SJSA1 (cell line): ENCODE measurements at places on chromosomes 6 and 20. TPM values are rescaled to one million over a fixed set of nuclear protein-coding genes. Genes with fewer than 3 reads are reported as not detected.
A peak's percentile ranks its signal among the peaks of the same experiment; 100 is the strongest.

DNA sequence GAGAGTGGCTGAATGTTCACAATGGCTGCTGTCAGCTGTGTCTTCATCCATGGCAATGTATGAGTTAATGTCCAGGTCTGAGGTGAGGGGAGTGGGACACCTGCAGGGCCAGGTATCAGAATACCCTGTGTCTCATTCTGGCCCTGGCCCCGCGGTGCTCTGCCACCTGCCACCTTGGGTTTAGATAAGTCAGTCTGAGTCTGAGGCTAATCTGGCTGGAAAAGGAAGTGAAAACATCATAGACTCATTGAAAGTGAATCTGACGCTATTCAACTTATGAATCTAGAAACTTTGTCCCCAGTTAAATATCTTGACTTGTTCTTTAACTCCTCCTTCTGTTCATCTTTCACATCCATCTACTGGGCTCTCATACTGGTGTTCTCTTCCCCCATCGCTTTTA lies 267.1 kb upstream of the JAG1 start:
- H3K36me3 ChIP-seq: no peaks in the 10 kb centered on the region
- no peak overlapping the region for H3K4me3 ChIP-seq
- H3K27me3 ChIP-seq: no peaks in the 10 kb centered on the region
- H3K27ac ChIP-seq: no peak overlapping the region
- DNase-seq: no peak
- H3K4me1 ChIP-seq: no peaks in the 10 kb centered on the region

DNA sequence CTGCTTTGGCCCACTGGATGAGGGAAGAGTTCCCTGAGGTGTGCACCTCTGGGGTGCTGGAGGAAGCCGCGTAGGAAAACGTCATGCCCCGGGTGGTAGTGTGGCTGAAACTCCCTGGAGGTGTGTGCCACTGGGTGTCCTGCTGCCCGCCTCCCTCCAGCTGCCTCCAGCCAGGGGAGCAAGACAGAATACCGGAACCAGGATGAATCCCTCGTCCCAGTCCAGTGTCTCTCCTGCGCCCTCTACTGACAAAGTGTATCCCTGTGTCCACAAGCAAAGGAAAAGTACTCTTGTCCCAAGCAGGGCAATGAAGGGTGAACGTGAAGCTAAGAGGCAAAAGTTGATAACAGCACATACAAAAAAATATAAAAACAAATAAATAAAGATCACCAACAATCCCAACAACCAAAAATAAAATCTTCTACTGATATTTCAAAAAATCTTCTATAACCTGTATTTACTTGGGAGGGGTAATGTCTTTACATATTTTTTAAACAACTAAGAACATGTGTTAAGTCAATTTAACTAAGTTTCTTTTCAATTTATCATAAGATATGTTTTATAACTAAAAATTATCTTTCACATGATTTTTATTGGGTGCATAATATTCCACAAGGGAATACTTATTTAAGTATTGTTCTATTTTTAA lies 437.6 kb downstream of the MAFB start:
- H3K36me3 ChIP-seq: no peaks in the 10 kb centered on the region
- H3K27ac ChIP-seq: no peak overlapping the region
- no peaks in the 10 kb centered on the region for H3K27me3 ChIP-seq
- H3K4me1 ChIP-seq: no peaks in the 10 kb centered on the region
- no peak overlapping the region for H3K4me3 ChIP-seq

- H3K36me3 ChIP-seq: no peaks in the 10 kb centered on the region
- no peak overlapping the region for H3K4me3 ChIP-seq
- no peaks in the 10 kb centered on the region for H3K4me1 ChIP-seq
- no peak for DNase-seq
Observed at GRCh38 chr20:13402986-13403385, 181.9 kb downstream of the ISM1 start.

GRCh38 chr6:90435207-90435899 lies 138.7 kb upstream of the BACH2 start:
- H3K4me3 ChIP-seq: no peak overlapping the region
- 0 out of 2 replicates have a peak, but pooled peaks cover 4% of the 10 kb centered on the region for H3K27me3 ChIP-seq
- no peaks in the 10 kb centered on the region for H3K36me3 ChIP-seq
- no peak overlapping the region for H3K27ac ChIP-seq

GRCh38 chr6:152124429-152125074 lies 317.1 kb downstream of the ESR1 start:
- no peak overlapping the region for H3K27ac ChIP-seq
- H3K27me3 ChIP-seq: no peaks in the 10 kb centered on the region
- peak; percentile 57 for DNase-seq
- peaks cover 11% of the 10 kb centered on the region for H3K36me3 ChIP-seq

- no peaks in the 10 kb centered on the region for H3K36me3 ChIP-seq
- no peaks in the 10 kb centered on the region for H3K27me3 ChIP-seq
- no peaks in the 10 kb centered on the region for H3K4me1 ChIP-seq
- H3K27ac ChIP-seq: no peak overlapping the region
- DNase-seq: no peak
Observed at GRCh38 chr6:5326022-5326641, 64.8 kb downstream of the FARS2 start.

DNA sequence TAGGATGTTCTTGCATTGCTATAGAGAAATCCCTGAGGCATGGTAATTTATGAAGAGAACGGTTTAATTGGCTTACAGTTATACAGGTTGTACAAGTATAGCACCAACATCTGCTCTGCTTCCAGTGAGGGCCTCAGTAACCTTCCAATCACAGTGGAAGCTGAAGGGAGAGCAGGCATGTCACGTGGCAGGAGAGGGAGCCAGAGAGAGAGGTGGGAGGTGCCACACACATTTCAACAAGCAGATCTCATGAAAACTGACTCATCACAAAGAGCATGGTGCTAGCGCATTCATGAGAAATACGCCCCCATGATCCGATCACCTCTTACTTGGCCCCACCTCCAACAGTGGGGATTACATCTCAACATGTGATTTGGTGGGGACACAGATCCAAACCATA lies 871.2 kb downstream of the TFAP2A start:
- no peaks in the 10 kb centered on the region for H3K36me3 ChIP-seq
- H3K27me3 ChIP-seq: no peaks in the 10 kb centered on the region
- no peak for DNase-seq
- H3K27ac ChIP-seq: no peak overlapping the region
- H3K4me1 ChIP-seq: no peaks in the 10 kb centered on the region

DNA sequence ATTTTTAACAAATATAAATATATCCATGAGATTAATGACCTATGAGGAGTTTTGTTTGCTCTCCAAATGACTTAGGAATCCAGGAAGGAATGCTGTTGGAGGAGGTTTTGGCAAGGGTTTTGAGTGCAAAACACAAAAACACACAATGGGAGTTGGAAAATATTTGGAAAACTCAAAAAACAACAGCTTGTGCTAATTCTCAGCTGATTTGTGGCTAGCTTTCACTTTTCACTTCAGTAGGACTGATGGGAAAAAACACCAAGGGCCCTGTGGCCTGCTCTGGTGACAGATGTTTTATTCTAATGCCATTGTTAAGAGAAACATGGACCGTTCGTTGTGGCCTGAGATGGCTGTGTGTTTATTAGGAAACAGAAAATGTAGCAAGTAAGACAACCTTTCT lies 113.9 kb downstream of the ALDH8A1 start:
- H3K4me3 ChIP-seq: no peak overlapping the region
- no peak overlapping the region for H3K27ac ChIP-seq
- H3K4me1 ChIP-seq: no peaks in the 10 kb centered on the region; the same call in 1 of the 2 replicates
- H3K27me3 ChIP-seq: no peaks in the 10 kb centered on the region
- no peaks in the 10 kb centered on the region for H3K36me3 ChIP-seq

DNA sequence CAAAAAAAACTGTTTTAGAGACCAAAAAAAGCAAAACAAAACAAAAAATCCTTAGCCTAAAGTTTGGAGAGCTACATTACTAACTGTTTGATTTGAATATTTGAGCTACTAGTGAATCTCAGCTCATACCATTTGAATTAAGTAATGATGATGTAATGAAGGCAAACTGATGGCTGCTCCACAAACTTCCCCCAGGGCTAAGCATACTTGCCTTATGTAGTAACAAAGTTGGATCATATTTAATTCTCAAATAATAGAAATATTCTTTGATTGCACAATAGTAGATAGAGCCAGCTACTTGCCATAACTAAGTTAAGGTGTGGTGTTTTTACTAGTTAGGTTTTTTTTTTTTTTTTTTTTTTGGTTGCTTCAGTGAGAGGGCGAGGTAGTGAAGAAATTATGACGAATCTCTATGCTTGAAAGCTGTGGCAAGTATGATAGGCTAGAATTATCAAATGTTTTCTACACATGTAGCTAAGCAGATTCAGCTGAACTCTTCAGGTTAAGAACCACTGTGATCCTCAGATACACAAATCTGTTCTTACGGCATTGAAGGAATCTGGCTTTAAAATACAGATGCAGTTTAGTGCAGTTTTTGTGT lies 2.9 kb downstream of the RAB32 start:
- peak; percentile 76 for DNase-seq
- H3K36me3 ChIP-seq: peaks cover 46% of the 10 kb centered on the region
- peak overlapping the region; percentile 98 for H3K27ac ChIP-seq
- peaks cover 32% of the 10 kb centered on the region for H3K4me1 ChIP-seq
- H3K4me3 ChIP-seq: no peak overlapping the region

GRCh38 chr6:144585217-144585814 lies 300.2 kb downstream of the UTRN start:
- H3K27me3 ChIP-seq: no peaks in the 10 kb centered on the region
- H3K4me1 ChIP-seq: no peaks in the 10 kb centered on the region
- DNase-seq: no peak
- no peak overlapping the region for H3K4me3 ChIP-seq
- no peak overlapping the region for H3K27ac ChIP-seq

DNA sequence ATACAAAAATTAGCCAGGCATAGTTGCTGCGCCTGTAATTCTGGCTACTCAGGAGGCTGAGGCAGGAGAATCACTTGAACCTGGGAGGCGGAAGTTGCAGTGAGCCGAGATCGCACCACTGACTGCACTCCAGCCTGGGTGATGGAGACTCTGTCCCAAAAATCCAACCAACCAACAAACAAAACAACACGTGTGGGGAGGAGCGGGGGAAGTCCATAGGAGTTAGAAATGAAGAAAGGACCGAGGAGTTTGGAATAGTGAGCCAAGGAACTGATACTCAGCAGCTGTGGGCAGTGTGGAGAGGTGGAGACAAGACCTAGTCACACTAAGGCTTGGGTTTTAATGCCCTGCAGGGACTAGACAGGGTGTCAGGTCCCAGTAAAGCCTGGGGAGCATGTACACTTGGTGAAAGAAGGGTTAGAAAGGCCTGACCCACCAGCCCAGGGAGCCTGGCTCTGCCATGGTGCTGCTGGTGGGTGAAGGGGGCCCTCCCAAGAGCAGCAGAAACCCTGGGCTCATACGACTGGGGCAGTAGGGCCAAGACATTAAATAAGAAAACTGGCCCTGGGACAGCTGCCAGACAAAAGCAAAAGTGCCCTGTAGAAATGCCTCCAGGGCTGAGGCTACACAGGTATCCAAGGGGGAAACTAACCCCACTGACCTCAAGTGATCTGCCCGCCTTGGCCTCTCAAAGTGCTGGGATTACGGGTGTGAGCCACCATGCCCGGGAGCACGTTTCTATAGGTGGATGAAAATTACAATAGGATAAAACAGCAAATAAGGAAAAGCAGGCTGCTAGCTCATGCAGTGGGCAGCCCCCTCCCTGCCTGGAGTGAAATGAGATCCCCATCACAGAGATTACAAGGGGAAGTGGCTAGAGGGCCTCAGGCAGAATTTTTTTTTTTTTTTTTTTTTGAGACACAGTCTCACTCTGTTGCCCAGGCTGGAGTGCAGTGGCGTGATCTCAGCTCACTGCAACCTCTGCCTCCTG lies 58.0 kb downstream of the MYH7B start:
- DNase-seq: no peak
- peaks cover 73% of the 10 kb centered on the region for H3K36me3 ChIP-seq
- no peaks in the 10 kb centered on the region for H3K27me3 ChIP-seq
- H3K4me1 ChIP-seq: no peaks in the 10 kb centered on the region
- no peak overlapping the region for H3K27ac ChIP-seq

The IP6K3 gene
- 5.2 and 5.3 TPM in 2 replicates for total RNA-seq
